ENCODE measurements at places on chromosomes 16 and 17.

GRCh38 chr16:57775661-57776469, 26.4 kb downstream of the KIFC3 start:
- no peak for DNase-seq

DNA sequence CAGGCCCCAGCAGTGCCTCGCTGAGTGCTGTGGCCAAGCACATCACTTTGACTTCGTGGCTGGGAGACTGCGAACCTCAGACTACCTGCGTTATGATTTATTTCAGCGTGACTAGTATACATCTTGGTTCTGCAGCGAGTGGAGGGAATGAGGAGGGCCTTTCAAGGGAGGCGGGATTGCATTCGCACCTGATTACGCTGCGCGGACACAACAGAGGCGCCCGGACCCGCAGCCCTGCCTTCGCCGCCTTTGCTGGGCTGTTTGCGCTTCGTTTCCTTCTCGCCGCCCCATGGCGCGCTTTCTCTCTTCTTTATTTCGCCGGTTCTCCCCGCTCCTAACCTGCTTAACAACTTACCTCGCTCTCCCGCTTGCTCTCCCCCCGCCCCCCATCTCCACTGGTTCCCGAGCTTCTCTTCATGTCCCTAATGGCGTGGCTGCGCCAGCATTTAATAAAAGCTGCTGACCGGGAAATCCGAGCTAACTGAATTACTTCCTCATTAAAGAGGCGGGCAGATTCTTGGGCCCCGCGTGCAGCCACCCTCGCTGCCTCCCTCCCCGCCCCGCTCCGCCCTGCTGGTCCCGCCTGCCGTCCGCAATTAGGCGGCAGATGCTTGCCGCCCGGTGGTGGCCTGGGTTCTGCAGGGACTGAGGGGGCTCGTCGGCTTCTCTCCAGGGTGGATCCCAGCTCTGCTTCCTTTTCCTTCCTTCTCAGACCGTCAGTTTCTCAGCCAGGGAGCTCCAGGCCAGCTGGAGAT, 257.6 kb upstream of the SDK2 start:
- peak; percentile 1 for DNase-seq

DNA sequence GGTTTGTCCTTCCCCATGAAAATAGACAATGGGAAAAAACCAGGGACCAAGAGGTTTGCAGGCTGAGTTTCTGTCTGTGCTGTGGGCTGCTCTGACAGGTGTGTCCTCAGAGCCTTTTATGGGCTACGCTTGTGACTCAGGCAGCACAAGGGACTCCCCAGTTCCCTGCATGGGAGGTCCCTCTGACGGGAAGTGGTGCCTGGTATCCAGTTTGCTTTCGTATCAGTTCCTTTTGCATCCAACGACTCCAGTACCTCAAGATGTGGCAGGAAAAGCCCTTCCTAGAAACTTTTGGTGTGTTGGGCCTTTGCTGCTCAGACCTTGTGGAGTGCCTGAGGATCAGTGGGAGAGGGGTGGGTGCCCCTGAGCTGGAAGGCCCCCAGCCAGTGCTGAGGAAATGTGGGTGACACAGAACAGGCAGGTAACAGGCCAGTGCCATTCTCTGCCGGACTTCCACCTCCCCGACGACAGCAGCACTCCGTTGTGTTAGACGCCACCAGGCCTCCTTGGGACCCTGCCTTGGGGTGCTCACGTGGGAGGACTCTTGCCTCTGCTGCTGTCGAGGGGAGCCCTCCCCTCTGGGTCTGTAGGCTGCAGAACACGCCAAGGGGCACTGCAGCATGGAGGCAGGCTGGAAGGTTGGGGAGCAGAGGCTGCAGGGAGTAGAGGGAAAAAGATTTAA, 38.4 kb upstream of the IRF8 start:
- DNase-seq: no peak

GRCh38 chr17:83195330-83196023, 116.1 kb downstream of the METRNL start:
- no peak for DNase-seq

GRCh38 chr17:2023692-2024571, 1.2 kb downstream of the RTN4RL1 start:
- no peak for DNase-seq

- DNase-seq: no peak
These were observed 189.1 kb upstream of the ANKFN1 start for GRCh38 chr17:55964191-55964590.

GRCh38 chr16:29821643-29822115, 1.4 kb downstream of the MVP start:
- DNase-seq: peak; percentile 90

- DNase-seq: peak; percentile 80
These were observed 2285.8 kb downstream of the TP53TG3F start for GRCh38 chr16:35745191-35745590.

GRCh38 chr16:30381291-30382041, 895 bp downstream of the SEPTIN1 start:
- no peak for DNase-seq

GRCh38 chr17:39925282-39926134, 1.9 kb downstream of the ORMDL3 start:
- DNase-seq: no peak

GRCh38 chr16:88287219-88287618, 95.5 kb upstream of the ZNF469 start:
- peak; percentile 29 for DNase-seq

DNA sequence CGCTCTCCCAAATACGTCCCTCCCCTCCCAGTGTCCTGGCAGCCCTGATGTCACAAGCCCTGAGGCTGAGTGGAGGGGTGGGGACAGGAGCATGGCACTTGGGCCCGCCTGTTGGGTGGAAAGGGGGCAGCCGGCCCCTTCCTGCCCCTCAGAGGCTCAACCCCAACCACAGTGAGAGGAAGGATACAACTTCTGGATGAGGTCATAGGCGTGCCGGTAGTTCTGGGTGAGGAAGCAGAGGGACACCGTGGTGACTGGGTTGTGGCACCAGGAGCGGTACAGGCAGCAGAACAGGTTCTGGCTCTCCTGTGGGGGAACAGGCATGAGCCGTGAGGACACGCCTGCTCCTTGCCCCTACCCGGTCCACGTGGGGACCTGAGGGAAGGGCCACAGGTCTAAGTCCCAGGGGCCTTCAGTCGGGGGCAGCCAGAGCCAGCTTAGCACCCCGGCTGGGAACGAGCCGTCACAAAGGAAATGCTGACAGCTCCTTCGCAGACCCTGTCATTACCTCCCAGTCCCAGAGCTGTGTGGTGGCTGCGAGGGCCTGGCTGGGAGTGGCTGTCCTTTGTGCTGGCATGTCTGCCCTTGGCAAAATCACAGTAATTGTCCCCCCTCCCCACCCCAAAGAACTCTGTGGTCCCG, 11.2 kb upstream of the MTSS2 start:
- DNase-seq: peak; percentile 76

DNA sequence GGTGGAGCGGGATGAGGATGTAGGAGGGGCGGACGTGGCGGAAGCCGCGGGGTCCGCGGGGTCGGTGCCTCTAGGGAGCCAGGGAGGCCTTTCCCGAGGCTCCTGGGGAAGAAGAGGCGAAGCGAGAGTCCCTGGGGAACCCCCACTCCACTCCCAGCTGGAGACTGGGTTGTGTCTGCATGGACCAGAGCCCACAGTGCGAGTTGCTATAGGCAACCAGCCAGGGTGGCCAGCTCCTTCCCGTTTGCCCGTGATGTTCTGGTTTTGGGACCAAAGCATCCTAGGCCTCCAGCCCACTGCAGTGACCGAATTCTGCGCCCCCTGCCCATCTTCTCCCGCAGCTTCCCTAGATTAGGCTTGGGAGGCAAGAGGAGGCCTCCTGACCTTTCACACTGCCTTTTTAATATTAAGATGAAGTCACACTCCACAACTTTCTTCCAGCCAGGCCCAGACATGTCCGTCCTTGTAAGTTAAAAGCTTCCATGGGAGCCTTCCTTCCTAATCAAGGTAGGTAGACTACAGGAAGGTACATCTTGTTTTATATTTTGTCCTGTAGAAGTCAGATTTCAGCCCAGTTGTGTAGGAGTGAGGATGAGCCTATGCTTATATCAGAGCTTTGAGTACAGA, 469 bp downstream of the AMZ2 start:
- peak; percentile 57 for DNase-seq

DNA sequence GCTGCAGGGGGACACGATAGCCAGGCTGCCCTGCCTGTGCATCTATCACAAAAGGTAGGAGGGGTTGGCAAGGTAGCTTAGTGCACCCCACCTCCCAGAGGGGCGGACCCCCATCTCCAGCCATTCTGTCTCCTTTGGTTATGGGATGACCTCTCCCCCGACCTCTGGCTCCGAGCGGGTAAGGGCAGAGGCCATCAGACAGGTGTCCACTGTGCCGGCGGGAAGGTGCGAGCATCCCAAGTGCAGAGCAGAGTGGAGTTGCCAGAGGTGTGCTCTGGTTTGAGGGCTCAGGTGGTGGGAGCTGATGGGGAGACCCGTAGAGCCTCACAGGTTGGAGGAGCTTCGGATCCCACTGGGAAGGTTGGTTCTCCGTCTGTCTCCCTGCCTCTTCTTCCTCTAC, 11.7 kb downstream of the LDHD start:
- DNase-seq: no peak

DNA sequence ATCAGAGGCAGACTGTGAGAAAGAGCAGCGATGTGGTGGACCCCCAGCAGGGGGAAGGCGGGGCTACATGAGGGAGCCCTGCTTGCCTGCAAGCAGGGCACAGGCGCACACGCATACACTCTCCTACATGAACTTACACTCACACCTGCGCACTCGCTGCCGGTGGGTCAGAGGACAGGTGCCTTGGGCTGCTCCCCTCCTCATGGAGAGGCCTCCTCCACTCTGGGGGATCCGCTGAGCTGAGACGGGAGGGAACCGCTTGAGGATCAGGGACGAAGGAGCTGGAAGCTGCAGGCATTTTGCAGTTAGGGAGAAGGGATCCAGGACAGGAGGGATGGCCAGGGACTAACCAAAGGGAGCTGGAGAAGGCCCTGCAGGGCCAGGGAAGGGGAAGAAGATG, 14.2 kb downstream of the OSBPL7 start:
- DNase-seq: no peak

- peak; percentile 79 for DNase-seq
These were observed 9.3 kb upstream of the CNP start for GRCh38 chr17:41957031-41957868.

DNA sequence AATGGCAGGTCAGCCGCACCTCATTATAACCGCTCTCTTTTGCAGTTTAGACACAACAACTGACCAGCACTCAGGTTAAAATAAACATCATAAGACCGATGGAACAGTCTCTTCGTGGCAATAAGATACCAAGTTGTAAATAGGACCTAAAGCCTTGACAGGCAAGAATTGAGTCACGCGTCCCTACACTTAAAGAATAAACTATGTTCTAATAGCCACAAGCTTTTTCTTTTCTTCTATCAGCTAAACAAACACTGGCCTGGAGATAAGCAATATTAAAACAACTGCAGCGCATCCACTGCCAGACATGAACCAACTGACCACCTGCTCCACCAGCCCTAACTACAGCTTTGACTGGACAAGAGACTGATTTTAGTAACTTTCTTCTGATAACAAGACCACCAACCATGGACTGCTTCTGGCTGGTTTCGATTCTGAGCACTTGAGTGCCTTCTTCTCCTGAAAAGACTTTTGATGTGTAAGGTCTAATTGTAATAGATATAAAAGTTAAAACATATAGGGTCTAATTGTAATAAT, 17.5 kb downstream of the SLFN12L start:
- no peak for DNase-seq

- no peak for DNase-seq
These were observed 4.7 kb upstream of the CHMP6 start for GRCh38 chr17:80986816-80987475.

DNA sequence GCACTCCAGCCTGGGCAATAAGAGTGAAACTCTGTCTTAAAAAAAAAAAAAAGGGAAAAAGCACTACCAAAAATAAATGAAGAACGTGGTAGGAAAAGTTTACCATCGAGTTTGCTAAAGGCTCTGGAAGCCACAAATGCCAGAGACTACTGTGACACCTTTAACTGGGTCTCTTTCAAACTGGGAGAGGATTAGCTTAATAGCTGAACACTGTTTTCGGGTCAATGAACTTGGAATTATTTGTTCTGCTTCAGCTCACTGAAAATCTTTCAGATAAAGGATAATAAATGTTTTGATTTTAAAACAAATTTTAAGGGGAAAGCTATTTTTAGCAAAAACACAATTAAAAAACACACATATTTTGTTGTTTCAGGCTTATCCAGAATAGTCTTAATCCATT, 1.4 kb downstream of the RETREG3 start:
- DNase-seq: no peak

DNA sequence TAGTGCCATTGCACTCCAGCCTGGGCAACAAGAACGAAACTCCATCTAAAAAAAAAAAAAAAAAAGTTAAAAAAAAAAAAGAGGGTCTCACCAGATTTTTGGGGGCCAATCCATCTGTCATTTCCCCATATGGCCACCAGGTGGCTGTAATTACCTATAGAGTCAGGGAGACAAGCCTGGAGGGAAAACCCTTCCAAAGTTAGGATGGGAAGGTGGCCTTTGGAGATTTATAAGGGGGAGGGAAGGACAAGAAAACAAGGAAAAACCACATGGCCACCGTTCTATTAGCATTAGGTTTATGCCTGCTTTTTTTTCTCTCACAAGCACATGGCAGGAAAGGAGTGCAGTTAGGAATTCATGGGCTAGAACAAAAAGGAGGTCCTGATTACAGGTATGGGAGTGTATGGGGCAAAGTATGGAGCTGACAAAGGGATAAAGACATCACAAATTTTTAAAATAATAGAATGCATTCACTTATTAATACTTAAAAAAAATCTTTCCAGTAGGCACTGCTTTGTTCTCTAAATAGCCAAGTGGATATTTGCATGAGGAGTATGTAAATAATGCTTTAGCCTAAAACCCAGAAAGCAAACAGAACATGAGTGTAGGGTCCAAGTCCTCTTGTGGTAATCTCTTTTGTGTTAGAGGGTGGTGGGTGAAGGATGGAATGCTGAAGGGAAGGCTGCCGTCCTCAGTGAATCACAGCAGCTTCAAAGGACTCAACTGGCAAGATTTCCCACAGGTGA, 5.1 kb downstream of the CYB5D1 start:
- DNase-seq: peak; percentile 43

- DNase-seq: no peak
These were observed 6.4 kb upstream of the MT1B start for GRCh38 chr16:56645311-56645710.

DNA sequence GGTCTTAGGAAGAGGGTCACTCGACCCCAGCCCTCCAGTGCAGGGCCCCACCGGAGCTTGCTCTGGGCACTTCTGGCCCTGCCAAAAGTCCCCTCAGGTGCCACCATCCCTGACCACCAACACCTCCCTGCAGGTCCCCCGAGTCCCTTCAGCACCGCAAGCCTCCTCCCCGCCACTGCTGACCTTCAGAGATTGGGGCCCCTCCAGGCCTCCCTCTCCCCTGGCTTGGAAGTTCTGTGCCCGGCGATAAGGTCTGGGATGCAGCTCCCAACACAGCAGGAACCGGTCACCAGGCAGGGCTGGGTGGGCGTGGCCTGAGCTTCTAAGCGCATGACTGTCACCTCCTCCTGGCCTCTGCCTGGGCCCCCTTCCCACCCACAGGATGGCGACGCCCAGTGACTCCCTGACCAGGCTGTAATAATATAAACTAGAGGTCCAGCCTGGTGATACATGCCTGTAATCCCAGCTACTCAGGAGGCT, 11.2 kb downstream of the PIEZO1 start:
- DNase-seq: peak; percentile 82
